ENCODE measurements at places on chromosomes 1 and 21.
A peak's percentile ranks its signal among the peaks of the same experiment; 100 is the strongest.

- no peak for DNase-seq
These were observed 77.9 kb upstream of the KCNJ15 start for GRCh38 chr21:38178653-38179470.

DNA sequence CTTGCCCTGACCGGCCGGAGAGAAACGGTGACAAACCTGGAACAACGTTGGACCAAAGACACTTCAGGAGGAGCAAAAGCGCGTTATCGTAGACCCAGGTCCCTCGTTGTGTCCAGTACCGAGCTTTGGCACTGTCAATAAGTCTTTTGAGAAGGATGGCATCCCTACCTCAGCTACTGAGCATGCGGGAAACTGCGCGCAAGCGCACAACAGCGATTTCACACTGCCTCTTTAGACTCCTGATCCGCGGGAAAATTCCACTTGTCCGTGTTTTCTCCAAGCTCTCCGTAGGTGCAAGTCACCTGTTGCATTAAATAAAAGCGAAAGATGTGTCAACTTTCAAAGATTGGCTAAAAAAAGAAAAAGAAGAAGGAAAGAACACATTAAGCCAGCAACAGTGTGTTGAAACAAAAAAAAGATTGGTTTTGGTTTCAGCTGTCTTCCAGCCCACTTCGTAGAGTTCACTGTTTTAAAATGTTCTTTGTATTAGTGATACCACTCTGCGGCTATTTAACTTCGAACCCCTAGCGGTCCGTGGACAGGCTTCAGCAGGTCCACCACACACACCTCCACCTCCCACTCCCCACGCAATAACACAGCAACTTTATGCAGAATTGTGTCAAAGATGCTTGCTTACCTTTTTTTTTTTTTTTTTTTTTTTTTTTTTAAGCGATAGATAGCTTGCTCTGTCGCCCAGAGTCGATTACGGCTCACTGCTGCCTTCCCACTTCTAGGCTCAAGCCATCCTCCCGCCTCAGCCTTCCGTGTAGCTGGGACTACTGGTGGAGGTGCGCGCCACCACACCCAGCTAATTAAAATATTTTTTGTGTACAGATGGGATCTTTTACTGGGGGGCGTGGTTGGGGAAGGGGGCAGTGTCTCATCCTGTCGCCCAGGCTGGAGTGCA lies at the start of gene BPNT1:
TSS of gene BPNT1 (minus strand) at position 139 of the 907 bp plus-strand sequence. CDS start 9,942 bp downstream, outside the sequence.
- DNase-seq, result peak; percentile 93

- no peak for DNase-seq
These were observed 606.9 kb downstream of the NUF2 start for GRCh38 chr1:163928651-163929050.

DNA sequence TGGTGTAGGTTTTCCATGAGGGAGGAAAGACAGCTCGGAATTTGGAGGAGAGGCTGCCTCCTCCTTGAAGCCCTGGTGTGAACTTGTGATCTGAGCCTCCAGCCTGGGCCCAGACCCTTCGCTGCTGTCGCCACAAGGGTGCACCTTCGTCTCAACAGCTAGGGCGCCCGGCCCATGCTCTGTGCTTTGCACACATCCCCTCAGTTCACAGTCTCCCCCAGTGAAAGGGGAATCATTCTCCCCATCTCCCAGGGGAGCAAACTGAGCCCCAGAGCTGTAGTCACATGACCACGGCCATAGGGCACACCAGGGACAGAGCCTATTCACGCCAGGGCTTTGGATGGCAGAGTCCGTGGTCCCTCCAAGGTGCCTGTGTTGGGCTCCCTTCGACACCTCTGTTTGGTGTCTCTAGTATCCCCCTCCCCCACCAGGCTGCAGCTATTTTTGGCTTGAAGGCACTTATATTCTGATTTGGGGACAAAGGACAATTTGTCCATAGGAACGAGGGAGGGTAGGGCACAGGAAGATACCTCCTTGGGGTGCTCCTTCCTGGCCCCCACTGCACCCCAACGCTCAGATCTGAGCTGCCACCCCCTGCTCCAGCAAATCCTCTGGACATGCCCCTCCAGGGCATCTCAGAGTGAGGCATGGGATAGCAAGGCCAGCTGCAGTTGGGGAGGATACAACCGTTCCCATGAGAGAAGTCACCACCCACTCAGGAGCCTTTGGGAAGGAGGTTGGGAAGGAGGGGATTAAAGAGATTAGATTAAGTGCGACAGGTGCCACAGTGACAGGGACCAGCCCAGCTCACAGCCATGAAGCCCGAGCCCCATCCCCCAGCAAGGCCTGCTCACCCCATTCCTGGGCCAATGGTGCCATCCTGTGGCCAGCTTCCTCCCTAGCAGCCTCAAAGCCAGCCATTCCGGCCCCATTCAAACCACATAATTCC lies 15.7 kb downstream of the MATN1 start:
- peak; percentile 99 for DNase-seq
